ENCODE measurements at places on chromosomes 13 and 19.

GRCh38 chr13:77860507-77860981 is 58.1 kb downstream of the EDNRB start:
- peak; percentile 2 for DNase-seq

GRCh38 chr13:109840201-109840892 is 54.0 kb upstream of the IRS2 start:
- peak; percentile 86 for DNase-seq

GRCh38 chr19:35828692-35829301 is 16.2 kb upstream of the PRODH2 start:
- DNase-seq: peak; percentile 68

DNA sequence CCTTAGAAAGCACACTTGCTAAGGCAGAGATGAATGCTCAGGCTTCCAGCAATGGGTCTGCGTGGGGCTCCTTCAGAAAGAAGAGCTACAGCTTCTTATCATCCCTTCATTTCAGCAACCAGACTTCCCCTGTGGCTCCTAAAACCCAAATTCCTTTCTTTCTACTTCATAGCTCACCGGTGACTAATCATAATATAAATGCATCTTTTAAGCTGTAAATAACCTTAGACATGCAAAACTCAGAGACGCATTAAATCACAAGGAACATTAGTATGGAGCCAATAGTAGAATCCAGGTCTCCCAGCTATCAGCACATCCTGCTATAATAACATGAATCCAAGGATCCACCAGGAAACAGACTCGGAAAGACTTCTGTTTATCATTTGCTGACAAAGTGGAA is 375.6 kb downstream of the COG6 start:
- peak; percentile 67 for DNase-seq

DNA sequence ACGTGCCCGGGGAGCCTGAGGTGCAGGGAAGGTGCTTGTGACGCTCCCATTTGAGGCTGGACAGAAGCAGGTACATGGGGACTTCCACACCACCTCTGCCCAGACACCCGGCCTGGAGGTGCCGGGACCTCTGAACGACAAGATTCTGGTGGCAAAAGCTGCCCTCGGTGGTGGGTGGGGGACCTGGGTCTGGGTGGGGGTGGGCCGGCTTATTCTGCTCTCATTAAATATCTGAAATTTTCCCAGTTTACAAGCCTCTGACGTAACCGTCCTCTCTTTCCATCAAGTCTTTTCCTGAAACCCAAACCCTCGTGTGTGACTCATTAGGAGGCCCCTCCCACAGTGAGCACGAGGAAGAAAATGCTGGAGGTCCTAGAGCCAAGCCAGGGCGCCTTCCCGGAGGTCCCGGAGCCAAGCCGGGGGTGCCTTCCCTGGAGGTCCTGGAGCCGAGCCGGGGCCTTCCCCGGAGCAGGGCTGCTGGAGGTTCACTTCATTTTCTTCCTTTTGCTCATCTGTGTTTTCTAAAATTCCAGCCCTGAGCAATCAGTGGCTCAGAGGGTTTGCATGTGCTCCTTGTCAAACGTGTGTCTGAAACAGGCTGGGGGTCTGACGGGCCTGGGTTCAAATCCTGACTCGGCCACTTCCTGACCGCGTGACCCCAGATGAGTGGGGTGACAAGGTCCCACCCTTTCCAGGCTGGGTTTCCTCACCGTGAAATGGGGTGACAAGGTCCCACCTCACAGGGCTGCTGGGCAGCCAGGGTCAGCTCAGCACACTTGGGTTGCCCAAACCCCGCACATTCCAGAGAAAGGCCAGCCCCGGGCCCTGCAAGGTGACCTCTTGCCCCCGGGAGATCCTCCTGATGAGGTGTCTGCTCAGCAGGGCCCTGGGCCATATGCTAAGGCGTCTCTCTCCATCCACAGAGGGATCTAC is 10.0 kb downstream of the CFD start:
- DNase-seq: peak; percentile 98

- DNase-seq: no peak
These were observed 138.1 kb downstream of the TSHZ3 start for GRCh38 chr19:31211088-31211487.

- DNase-seq: peak; percentile 52
These were observed 12.2 kb downstream of the CIC start for GRCh38 chr19:42281146-42281826.

GRCh38 chr19:55678121-55678671 is 3.2 kb downstream of the EPN1 start:
- DNase-seq: no peak

GRCh38 chr13:111247552-111247951 is 72.9 kb upstream of the TEX29 start:
- DNase-seq: no peak

- no peak for DNase-seq
These were observed 14.4 kb upstream of the ANKRD10 start for GRCh38 chr13:110929104-110929777.

DNA sequence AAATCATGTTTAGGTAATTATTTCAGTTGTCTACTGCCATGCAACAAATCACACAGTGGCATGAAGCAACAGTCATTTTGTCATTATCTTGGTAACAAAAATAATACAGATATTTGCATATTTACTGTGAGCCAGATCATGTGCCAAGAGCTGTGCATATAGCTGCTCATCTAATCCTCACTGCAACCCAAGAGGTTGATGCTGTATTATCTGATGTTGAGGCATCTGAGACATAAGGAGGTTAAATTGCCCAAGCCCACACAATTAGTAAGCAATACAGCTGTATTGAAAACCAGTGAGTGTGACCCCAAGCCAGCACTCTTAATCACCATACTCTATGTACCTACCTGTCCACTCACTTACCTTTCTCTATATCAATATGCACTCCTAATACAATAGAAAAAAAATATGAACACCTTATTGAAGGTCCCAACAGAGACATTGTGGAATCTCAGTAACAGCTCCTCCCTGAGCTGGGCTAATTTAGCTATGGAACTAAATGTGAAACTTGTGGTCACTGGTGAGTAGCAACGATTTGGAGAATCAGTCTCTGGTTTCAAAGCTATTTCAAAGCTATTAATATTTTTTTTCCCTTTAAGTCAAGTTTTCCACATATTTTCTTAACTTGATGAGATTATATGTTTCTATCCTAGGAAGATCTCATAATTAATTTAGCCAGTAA is 185.2 kb downstream of the KLF12 start:
- no peak for DNase-seq

GRCh38 chr19:3132971-3133792 is 2.7 kb upstream of the GNA15 start:
- DNase-seq: peak; percentile 58

DNA sequence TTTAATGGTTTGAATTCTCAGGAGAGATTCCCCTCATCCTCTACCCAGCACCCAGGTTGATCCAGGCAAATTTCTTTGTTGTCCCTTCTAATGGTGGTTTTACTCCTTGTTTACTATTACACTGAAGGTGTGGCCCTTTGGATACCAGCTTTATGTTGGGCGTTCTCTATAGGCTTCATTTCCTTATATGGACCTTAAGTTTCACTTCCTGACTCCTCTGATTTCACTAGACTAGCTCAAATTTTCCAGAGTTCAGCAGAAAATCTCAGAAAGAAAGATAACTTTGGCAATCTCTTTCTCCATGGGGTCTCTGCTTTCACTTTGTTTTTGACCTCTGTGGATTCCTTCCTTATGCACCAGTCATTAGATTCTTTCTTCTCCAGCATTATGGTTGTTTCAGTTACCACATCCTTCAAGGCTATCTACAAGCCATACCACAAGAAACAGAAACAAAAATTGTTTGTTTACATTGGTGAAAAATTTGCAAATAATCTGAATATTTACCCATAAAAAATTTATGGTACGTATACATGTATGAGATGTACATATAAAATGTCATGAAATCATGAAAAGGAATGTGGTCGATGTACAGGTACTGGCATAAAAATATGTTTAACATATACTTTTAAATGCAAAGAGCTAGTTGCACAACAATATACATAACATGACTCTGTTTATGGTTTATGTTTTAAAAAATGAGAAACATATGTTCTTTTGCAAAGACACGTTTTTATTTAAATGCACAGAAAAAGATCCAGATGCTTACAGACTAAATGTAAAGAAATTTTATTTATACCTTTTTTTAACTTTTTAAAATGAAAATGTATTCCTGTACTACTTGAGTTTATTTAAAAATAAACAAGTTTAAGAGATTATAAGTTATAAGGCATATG is 212.6 kb downstream of the LACC1 start:
- no peak for DNase-seq

DNA sequence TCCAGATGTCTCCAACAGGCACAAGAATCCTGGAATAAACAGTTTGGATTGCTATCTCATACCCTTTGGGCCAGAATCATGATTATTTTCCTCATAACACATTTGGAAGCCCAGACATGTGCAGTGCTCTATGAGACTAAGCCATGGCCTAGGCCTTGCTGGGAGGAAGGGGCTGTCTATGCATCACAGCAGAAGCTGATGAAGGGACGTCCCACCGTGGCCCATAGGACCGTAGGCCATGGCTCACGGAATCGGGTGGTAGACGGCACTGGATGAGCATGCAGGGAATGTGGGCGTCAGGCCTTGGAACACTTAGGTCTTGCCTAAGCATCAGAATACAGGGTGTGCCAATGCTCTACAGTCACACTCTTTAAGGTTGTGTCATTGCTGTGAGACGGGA is 283.8 kb upstream of the TSHZ3 start:
- no peak for DNase-seq

GRCh38 chr19:51043497-51043896 is 8.7 kb upstream of the KLK12 start:
- DNase-seq: no peak

GRCh38 chr13:99484473-99484872 is 16.8 kb upstream of the TM9SF2 start:
- no peak for DNase-seq

GRCh38 chr19:39436350-39436716 is 584 bp upstream of the RPS16 start:
- no peak for DNase-seq

DNA sequence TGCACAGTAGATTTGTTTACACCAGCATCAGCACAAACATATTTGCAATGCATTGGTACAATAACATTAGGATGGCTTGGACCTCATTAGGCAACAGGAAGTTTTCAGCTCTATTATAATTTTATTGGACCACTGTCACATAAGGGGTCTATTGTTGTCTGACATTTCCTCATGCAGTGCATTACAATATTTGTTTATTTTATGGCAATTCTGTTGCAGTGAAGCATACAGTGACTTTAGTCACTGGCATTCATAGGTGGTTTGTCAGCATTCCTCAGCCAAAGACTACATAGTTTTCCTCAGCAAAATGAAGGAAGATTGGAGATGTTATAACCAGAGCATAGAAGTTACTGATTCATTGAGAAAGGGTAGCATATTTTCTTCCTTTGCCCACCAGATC is 1732.9 kb downstream of the PCDH9 start:
- DNase-seq: peak; percentile 66

DNA sequence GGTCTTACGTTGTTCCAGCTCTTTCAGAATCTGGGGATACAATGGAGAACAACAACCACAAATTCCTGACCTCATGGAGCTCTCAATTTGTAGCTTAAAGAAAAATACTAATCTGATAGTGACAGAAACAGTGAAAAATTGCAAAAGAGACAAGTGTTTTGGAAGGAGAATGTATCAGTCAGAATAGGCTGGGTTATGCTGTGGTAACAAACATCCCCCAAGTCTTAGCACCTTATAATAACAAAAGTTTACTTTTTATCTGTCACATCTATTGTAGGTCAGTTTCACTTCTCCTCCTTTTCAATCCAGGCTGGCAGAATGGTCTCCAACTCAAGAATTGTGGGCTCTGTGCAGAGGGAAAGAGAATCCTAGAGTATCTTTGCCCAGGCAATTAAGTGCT is 9.5 kb downstream of the FAM187B start:
- DNase-seq: no peak

DNA sequence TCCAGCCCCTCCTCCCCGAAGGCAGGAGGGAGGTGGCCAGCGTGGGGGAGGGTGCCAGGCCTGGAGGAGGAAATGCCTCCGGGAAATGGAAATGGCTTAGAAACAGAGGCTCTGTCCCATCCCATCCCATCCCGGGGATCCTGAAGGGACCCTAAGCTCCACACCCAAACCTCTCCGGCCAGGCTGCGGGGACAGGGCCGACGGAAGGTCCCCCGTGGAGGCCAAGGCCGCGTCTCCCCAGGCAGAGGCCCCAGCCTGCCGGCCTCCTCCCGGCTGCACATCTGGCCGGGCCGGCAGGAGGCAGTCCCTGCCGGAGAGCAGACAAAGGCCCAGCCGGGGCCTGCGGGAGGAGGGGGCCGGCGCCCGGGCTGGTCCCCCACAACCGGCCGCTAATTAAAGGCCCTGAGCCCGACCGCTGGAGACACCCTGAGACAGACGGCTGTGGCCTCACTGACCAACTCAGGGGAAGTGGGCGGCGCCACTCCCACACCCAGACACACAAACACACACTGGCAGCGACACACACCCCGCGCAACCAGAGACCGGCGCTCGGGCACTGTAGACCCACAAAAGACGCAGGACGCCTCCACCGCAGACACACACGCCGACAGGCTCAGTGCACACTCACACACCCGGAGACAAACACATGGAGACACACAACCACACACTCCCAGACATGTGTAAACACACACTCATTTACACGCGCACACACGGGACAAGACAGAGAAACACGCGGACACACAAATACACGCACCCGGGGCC is 1.1 kb downstream of the ADAMTS10 start:
- DNase-seq: peak; percentile 74

GRCh38 chr13:98557937-98558792 is 18.7 kb downstream of the STK24 start:
- DNase-seq: peak; percentile 57

GRCh38 chr13:41276824-41277223 is 13.4 kb upstream of the MTRF1 start:
- no peak for DNase-seq

DNA sequence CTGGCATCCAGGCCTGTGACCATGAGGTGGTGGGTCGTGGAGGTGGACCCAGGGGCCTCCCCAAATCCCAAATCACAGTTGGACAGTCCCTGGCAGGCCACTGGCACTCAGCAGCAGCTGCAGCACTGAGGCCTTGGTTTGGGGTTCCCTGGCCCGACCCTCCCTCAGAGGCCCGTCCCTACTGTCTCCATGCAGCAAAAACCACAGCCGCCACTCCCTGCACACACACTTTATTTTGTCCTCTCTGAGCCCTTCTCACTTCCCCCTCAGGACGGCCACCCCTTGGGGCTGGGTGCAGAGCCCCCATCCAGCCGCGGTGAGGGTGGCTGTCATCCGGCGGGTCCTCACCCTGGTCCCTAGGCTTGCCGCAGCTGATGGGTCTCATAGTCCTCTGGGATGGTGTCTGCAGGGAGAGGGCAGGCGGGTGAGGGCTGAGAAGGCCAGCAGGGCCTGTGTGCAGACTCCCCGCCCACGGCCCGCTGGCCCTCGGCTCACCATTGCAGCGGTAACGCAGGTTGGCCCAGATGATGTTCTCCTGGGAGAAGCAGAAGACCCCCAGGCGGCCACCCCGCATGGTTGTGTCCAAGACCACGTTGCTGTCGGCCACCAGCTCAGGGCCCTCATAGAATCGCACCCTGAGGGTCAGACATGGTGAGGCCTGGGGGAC is 8.4 kb downstream of the COMP start:
- no peak for DNase-seq

GRCh38 chr13:84025824-84026223 is 143.6 kb upstream of the SLITRK1 start:
- DNase-seq: no peak

- DNase-seq: no peak
These were observed 22.8 kb downstream of the KCTD15 start for GRCh38 chr19:33819506-33819879.

GRCh38 chr19:46350029-46350757 is 3.3 kb downstream of the PPP5C start:
- DNase-seq: no peak

- no peak for DNase-seq
These were observed 1624.3 kb downstream of the SLITRK1 start for GRCh38 chr13:82257790-82258507.

GRCh38 chr19:33125929-33126388 is 6.0 kb upstream of the WDR88 start:
- peak; percentile 47 for DNase-seq
